H9 (cell line): ENCODE measurements at places on chromosomes 6 and 20. TPM values are rescaled to one million over a fixed set of nuclear protein-coding genes. Genes with fewer than 3 reads are reported as not detected.
A peak's percentile ranks its signal among the peaks of the same experiment; 100 is the strongest.

- DNase-seq: no peak
These were observed 24.4 kb downstream of the TREML4 start for GRCh38 chr6:41252401-41253169.

DNA sequence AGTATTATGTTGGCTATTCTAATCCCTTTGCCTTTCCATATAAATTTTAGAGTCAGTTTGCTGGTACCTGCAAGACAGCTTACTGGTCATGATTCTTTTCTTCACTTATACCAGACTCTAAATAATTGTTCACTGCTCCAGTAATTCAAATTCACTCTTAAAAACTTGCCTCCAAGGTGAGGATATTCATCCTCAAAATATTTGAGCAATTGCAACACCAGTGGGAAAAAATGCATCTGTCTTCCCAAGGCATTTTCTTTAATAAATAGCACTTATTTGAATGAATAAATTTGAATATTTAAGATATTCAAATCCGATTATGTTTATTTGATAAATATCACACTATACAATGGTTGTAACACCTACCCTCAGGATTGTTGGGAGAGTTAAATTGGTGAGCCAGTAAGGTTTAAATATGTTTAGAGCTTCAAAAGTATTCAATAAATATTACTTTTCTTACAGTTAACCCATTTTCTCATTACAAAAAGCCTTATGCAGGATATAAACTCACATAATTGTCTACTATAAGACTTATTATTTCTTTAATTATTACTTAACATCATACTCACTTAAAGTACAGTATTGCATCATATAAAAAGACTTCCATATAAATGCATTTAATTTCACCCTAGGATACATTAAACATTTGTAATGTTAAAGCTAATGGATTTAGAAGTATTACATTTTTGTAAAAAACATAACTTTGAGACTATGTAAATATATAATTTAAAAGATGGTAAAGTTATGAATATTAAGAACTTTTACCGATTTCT, 285.6 kb downstream of the SAMD5 start:
- no peak for DNase-seq

DNA sequence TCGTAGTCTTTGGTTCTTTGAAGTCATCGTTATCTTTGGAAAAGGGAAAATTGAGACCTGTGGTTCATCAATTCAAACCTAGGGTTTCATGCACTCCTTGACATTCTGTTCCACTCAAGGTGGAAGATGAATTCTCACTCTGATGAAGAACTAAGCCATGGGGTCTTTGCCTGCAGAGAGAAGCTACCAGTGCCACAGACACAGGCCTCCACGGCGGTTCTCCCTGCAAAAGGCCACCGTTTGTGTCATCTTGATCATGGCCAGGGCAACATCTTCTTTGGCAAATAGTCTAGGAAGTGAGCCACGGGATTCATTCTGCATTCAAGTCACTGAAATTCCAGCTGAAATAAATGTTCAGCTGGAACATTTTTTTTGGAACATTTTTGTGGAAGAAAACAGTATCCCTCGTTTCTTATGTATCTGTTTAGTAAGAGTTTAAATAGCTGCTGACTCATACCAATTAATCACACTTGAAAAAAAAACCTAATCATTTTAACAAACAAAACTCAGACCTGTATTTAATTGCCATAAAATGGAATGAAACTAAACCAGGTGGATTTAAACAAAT, 206.0 kb upstream of the FOXQ1 start:
- no peak for DNase-seq

DNA sequence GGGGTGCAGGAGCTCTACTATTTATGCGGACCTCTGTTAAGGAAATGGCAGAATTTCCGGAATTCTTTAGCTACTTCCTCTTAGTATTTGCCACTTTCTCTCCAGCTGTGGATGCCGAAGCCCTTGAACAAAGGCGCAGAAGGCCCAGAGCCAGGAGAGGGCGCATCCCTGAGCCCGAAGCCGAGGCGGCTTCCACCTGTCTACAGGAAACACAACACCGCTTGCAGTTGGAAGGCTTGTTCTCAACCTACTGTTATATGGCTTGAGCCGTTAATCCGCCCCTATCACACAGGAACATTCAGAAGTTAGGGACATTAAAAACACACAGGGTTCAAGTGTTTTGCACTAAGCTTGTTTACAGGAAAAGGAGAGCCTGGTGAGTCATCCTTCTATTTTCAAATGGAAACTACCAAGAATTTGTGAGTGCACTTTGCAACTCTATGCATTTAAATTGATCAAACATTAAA, 417.1 kb downstream of the BCKDHB start:
- peak; percentile 90 for DNase-seq

DNA sequence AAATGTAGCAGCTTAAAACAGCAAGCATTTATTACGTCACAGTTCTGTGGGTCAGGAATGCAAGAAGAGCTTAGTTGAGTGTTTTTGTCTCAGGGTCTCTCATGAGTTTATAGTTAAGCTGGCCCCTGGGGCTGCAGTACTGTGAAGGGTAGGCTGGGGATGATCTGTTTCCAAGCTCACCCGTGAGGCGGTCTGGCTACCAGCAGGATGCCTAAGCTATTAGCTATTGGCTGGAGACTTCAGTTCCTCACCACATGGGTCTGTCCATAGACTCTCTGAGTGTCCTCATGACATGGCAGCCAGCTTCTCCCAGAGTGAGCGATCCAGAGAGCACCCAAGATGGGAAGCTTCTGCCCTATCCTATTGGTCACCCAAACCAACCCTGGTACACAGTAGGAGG, 12.8 kb upstream of the BICRAL start:
- DNase-seq: no peak

DNA sequence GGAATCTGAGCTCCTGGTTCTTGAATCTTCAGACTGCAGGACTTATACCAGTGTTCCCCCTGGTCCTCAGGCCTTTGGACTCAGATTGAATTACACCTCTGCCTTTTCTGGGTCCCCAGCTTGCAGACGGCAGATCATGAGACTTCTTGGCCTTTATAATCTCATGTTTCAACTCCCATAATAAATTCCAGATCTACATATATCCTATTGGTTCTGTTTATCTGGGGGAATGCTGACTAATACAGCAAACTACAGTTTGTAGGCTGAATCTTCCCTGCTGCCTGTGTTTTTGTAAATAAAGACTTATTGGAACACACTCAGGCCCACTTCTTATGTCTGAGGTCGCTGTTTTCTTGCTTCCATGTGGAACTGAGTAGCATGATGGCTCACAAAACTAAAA, 184.7 kb downstream of the HDGFL1 start:
- DNase-seq: no peak

GRCh38 chr6:82268301-82268846, 20.8 kb upstream of the IBTK start:
- no peak for DNase-seq

DNA sequence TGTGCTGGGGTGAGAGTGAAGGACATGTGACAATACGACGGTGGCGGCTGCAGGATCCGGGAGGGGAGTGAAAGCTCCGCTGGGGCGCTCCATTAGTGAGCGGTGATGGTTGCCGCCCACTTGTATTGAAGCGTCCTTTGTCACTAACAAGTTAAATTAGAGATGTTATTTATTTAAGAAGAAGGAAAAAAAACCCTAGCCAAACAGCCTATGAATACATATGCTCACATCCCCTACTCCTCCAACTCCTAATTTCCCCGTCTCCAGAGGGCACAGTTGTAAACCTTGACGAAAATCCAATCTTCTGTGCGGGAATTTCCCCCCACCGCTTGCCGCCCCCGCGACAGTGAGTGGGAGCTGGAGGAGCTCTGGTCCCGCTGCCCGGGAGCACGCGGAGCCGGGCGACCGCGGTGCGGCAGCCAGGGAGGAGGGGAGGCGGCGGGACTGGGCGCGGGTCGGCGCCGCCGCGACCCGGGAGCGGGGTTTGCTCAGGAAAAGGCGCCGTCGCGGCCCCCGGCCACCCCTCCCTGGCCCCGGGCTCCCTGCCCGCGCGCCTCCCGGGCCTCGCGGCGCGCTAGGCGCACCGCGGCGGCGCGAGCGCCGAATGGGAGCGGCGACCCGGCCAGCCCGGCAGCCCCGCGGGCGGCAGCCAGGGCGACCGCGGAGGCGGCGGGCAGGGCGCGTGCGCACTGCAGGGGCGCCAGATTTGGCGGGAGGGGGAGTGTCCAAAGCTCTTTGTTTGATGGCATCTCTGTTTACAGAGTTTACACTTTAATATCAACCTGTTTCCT, at the start of gene MYB:
MYB (plus strand) TSS at position 767 of the 791 bp plus-strand sequence. CDS start 206 bp downstream, outside the sequence.
- peak; percentile 76 for DNase-seq

DNA sequence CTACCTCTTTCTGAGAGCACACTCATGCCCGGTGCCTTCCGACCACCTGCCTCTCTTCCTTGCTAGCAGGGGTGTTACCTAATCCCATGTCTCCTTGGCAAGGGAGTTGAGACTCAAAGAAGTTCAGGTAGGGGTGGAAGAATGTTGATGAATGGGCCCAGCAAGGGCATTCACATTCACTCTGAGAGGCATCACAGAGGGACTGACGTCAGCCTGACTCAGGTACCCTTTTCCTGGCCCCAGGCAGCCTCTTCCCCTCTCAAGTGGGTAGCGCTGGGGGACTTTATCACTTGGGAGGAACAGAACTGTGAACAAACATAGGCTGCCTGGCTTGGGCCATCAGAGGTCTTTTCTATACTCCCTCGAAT, 35.3 kb downstream of the HM13 start:
- no peak for DNase-seq

DNA sequence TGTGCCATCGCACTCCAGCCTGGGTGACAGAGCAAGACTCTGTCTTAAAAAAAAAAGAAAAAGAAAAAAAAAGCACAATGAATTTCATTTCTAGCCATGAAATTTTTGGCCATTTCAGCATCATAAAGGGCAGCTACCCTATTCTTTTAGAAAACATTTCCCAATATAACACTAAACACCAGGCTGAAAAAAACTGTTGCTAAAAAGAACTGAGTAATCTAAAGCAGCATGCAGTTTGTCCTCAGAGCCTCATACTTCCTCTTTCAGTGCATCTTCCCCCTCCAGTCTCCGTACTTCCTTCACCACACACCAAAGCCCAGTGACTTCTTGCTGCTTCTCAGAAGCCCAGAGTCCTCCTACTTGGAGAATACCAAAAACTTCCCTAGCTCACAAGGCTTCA, 5.6 kb upstream of the IFNGR1 start:
- no peak for DNase-seq

- no peak for DNase-seq
These were observed 21.1 kb downstream of the TMEM74B start for GRCh38 chr20:1163653-1164052.

DNA sequence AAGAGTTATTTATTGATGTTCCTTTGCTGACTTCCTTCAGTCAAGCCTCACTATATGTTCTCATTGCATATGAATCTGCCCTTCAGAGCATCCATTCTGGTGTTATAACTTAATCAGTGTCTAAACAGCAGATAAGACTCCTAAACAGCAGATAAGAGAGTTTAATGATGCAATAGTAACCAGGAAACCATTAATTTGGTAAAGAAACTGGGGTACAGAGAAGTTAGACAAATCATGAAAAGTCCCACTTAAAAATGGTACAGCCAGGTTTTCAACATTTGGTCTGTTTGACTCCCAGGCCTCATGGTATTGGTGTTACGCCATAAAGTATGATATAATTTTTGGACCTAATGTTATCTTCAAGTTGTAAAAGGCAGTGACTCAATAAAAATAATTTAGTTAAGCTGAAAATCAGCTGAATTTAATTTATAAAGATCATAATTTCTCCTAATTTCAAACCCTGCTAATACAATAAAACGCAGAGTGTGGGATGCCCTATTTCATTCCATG, 127.4 kb upstream of the DST start:
- no peak for DNase-seq

GRCh38 chr20:14687313-14687712, 349.9 kb upstream of the FLRT3 start:
- no peak for DNase-seq

GRCh38 chr20:50673466-50674137, 17.7 kb downstream of the RIPOR3 start:
- no peak for DNase-seq

- no peak for DNase-seq
These were observed 209.9 kb downstream of the ALDH8A1 start for GRCh38 chr6:134740027-134740373.

- no peak for DNase-seq
These were observed 164.8 kb downstream of the BACH2 start for GRCh38 chr6:90131614-90132423.

GRCh38 chr20:59462249-59462648, 142.1 kb upstream of the PHACTR3 start:
- no peak for DNase-seq

- DNase-seq: no peak
These were observed 78.8 kb downstream of the ADGRG6 start for GRCh38 chr6:142380626-142381025.

GRCh38 chr6:139961190-139961589, 586.7 kb upstream of the CITED2 start:
- DNase-seq: no peak

DNA sequence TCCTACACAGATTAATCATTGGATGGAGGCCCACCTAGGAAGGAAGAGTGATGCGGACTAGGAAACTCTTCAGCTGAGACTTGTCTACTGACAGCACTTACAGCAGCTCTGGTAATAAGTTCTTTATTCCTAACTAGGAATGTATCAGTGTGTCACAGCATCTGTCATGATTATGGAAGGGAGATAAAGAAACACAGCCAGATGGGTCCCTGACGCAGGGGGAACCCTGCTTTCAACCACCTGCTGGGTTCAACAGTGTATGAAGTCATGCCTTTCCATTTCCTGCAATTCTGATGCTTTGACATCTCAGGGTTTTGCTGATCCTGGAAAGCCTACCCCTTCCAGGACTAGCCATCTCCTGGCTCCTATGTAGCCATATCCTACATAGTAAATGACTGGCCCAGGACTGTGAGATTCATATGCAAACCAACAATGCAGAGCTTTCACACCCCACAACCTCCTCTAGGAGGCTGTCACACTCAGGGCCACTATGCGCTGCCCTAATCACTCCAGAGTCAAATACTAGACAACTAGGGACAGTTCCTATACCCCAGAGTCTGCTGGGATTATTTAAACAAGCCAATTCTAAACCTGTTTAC, 29.0 kb upstream of the MANEA start:
- no peak for DNase-seq

DNA sequence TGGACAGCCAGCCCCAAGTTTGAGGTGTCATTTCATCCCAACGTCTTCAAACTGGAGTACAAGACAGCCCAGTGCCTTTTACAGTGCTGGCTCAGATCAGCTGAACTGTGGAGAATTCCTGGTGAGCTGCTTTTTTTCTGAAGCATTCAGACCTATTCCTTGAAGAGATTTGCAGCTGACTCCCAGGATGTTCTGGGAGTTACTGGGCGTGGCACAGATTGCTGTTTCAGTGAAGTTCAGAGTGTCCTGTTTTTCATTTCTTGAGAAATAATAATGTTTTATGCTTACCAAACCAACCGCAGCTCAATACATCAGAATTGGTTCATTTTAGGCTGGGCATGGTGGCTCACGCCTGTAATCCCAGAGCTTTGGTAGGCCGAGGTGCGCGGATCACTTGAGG, 33.4 kb upstream of the SRPK1 start:
- DNase-seq: no peak

GRCh38 chr20:47789764-47790579, 4.7 kb upstream of the SULF2 start:
- DNase-seq: no peak

GRCh38 chr6:37679539-37680476, 17.9 kb downstream of the MDGA1 start:
- no peak for DNase-seq

ZBTB46 gene
- total RNA-seq: 27.1 and 27.3 TPM in 2 replicates

MMP24 gene
- total RNA-seq: 23.0 and 24.7 TPM in 2 replicates

KHDC1L gene
- 0.37 TPM in 1 of 2 replicates, not detected in the other for total RNA-seq

DLK2 gene
- total RNA-seq: 0.57 and 0.96 TPM in 2 replicates

POM121L2 gene
- not detected in 2 replicates for total RNA-seq

MCUR1 gene
- total RNA-seq: 32.0 and 35.4 TPM in 2 replicates

PROCR gene
- 5.8 and 6.4 TPM in 2 replicates for total RNA-seq

BMP2 gene
- total RNA-seq: 6.5 and 6.6 TPM in 2 replicates

MEP1A gene
- total RNA-seq: not detected in 2 replicates

SCUBE3 gene
- total RNA-seq: 2.2 and 2.7 TPM in 2 replicates

PDE10A gene
- total RNA-seq: 0.31 and 0.44 TPM in 2 replicates

IMPG1 gene
- total RNA-seq: not detected in 2 replicates
